Renal cortex interstitium (tissue), 15 donors: ENCODE measurements at places on chromosomes 2 and 18. TPM values are rescaled to one million over a fixed set of nuclear protein-coding genes. Genes with fewer than 3 reads are reported as not detected.
A peak's percentile ranks its signal among the peaks of the same experiment; 100 is the strongest.

IGFBP5 gene
- 337 TPM for polyA plus RNA-seq

RRM2 gene
- 65.9 TPM for polyA plus RNA-seq

RAB6C gene
- 0.44 TPM for polyA plus RNA-seq

FOXI3 gene
- polyA plus RNA-seq: 0.17 TPM

HOXD13 gene
- polyA plus RNA-seq: 0.14 TPM

SFT2D3 gene
- polyA plus RNA-seq: not detected

DNA sequence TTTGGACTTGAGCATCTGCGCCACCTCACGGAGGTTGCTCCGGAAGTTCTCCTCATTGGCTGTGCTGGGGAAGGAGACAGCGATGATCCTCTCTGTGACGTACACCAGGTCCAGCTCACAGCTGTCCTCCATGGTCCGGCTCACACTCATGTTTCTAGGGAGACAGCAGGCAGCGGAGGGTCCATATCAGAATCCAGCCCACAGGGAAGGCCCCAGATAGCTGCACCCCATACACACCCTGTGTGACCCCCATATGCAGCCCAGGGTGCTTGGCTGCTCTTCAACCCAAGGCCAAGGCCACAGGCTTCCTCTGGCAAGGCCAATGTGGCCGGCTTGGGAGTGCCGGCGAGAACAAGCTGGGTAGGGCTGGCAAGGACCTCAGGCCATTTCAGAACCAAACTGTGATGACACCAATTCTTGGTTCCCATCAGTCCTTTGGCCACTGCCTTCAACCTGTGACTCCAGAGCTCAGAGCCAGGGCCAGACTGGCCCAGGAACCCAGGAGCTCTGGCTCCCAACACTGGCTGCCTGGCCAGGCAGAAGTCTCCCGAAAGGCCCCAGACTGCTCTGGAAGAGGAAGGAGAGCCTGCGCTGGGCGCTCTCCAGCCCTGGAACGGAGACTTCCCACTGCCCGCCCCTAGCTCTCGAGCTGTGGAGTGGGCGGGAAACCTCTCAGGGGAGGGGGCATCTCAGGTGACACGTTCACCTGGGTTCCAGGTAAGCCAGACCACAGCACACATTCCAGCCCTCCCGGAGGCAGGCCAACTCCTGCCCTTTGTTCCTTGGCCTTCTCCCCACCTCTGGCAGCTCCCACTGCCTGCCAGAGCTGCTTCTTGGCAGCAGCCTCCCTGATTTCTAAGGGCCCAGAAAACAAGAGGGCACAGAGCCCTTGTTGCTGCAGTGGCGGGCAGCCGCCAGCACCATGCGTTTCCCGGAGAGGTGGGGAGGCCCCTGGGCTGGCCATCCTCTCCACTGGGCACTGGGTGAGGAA, 104.7 kb downstream of the TNS1 start:
- DNase-seq: no peak

- no peak for DNase-seq
These were observed 715 bp upstream of the CFAP36 start for GRCh38 chr2:55518841-55519165.

DNA sequence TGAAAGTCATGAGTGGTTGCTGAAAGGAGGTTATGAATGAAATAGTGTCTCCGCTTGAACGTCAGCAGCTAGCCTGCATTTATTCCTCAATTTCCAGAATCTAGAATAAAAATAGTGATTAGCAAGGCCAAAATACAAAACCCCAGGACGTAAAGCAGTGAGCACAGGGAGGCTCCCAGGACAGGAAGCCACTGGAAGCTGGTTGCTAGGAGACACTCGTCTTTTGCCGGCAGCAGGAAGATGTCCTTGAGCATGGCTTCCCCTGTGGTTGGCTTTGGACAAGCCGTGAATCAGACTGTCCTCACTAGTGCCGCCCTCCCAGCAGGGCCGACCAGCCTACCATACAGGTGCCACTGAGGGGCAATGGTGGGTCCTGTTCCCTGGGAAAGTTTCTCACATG, 374.4 kb downstream of the MTX2 start:
- no peak for DNase-seq

GRCh38 chr2:39059366-39059952, 61.4 kb downstream of the SOS1 start:
- DNase-seq: peak; percentile 33

GRCh38 chr18:11990539-11990938, 9.2 kb downstream of the IMPA2 start:
- no peak for DNase-seq

DNA sequence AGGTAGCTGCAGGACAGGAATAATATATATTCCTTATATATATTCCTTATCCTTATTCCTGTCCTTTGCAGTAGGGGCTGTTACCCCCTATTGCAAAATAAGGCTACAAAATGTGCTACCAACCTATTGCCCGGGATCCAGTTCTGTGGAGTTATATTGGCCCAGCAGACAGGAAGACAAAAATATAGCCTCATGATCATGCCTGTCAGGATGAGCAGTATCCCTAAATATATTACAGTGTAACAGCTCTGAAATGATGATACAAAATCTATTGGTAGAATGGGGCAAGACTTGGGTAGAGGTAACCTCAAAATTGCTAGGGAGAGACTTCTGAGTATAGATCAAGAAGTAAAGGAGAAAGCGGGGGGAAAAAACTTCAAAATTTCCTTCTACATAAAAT, 31.6 kb upstream of the MARCHF7 start:
- DNase-seq: no peak

- no peak for DNase-seq
These were observed 173.5 kb upstream of the FOSL2 start for GRCh38 chr2:28219138-28219537.

GRCh38 chr2:60094450-60094929, 459.0 kb downstream of the BCL11A start:
- DNase-seq: no peak
